ENCODE measurements at places on chromosomes 7 and 10.

- ATAC-seq = no peak
Measured at GRCh38 chr7:66877577-66878300, 43.3 kb upstream of the TMEM248 start.

GRCh38 chr10:125783957-125784356, 8.3 kb upstream of the MMP21 start:
- ATAC-seq = no peak

DNA sequence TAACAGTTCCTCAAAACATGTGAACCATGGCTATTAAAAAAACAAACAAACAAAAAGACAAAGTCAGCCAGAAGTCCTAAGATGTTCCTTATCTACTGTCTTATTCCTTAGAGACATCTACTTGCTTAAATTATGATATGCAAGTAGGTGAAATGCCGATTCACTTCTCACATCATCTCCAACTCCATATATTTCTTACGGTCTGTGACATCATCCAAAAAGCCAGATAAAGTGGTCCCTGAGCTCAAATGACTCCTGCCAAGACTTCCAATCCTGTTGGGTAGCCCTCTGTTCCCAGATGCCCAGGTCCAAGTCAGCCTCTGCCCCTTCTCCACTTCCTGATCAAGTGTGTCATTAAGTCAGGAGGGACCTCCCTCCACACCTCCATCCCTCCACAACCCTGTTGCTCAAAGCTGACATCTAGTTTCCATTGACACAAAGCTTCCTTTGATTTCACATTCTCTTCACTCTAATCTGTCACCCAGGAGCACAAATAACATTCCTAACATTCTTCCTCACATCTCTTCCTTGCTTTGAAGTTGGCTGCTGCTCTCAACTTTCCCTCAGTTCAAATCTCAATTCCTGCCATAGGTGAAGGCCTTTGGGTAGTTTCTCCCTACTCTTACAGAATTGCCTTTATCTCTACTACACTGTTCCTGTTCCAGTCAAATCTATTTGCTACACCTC, 56.1 kb upstream of the PDLIM1 start:
- no peak for ATAC-seq

GRCh38 chr7:112799448-112800120, 9.4 kb upstream of the TMEM168 start:
- ATAC-seq = no peak

GRCh38 chr10:98063740-98064027, 33.3 kb upstream of the CRTAC1 start:
- no peak for ATAC-seq

- no peak for ATAC-seq
Measured at GRCh38 chr7:22443370-22444180, 56.4 kb downstream of the STEAP1B start.

DNA sequence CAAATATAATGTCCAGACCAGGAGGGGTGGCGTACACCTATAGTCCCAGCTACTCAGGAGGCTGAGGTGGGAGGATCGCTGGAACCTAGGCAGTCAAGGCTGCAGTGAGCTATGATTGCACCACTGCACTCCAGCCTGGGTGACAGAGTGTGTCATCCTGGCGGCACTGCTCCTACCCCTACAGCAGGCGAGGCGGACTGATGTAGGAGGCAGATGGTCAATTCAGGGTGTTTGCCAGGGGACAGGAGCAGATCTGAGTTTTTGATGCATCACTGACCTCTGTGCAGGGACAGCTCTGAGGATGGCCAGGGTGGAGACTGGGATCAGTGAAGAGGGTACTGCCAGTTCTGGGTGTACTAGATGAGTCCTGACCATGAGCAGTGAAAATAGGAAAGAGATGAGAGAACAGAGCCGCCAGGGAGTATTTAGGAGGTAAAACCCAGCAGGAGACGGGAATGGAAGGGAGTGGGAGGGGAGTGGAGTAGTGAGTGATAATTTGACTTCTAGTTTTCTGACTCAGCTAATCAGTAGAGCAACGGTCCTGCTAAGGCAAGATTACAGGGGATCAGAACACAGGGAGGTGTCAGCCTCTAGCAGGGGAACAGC, 75.3 kb downstream of the HIP1 start:
- ATAC-seq = no peak

- ATAC-seq = no peak
Measured at GRCh38 chr7:42174391-42174912, 62.6 kb downstream of the GLI3 start.

DNA sequence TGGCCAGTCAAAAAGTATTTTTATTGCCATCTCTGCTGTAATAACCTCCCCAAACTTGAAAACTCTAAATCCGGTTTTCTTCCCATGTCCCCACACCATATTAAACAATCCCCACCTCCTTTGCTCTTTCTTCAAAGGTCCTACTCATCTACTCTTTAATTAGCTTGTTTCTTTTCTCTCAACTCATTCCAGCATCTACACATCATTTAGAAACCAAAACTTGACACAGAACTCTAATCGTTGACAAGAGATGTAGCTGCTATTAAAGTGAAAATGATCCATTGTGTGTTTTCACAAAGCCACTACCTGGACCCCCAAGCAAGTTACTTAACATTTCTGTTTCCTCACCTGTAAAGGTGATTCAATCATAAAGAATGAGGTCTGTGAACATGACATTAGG, 436.3 kb upstream of the NPVF start:
- no peak for ATAC-seq

GRCh38 chr10:50624866-50625501, 1.2 kb upstream of the SGMS1 start:
- peak; percentile 42 for ATAC-seq

GRCh38 chr7:84076219-84076618, 118.4 kb downstream of the SEMA3A start:
- ATAC-seq = no peak

- no peak for ATAC-seq
Measured at GRCh38 chr10:3031490-3031889, 35.9 kb upstream of the PFKP start.

DNA sequence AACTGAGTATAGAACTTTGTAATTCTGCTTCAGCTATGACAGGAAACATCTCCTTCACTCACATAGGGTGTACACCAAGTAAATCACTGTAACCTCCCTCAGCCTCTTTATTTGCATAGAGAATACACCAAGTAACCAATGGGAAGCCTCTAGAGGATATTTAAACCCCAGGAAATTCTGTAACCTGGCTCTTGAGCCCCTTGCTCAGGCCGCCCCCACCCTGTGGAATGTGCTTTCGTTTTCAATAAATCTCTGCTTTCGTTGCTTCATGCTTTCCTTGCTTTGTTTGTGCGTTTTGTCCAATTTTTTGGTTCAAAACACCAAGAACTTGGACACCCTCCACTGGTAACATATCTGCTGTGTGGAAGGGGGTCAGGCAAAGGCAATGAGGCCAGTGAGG, 60.2 kb downstream of the CLRN3 start:
- ATAC-seq = no peak

DNA sequence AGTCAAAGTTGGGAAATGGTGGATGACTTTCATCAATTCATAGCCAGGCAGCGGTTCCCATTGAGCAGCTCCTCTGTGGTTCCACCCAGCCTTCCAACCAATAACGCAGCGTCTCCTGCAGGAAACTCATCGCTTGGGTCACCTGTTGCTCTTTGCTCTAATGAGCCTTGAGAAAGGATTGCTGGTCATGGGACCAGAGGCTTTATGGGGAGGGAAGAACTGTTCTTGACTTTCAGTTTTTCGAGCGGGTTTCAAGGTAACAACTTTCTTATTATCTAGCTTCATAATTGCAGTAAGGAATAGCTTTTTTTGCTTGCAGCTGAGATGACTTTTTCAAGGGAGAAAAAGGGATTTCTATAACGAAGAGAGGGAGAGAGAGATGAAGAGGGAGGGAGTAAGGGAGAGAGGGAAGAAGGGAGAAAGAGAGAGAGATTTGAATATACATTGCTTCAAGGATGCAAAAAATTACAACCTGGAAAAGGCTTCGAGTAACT, 405 bp upstream of the ENTPD1 start:
- peak; percentile 63 for ATAC-seq

GRCh38 chr10:33422471-33423153, 88.1 kb upstream of the NRP1 start:
- no peak for ATAC-seq

GRCh38 chr7:35697414-35698175, 2.7 kb upstream of the HERPUD2 start:
- ATAC-seq = peak; percentile 29

GRCh38 chr10:79098596-79099015, 29.8 kb downstream of the ZMIZ1 start:
- ATAC-seq = no peak

DNA sequence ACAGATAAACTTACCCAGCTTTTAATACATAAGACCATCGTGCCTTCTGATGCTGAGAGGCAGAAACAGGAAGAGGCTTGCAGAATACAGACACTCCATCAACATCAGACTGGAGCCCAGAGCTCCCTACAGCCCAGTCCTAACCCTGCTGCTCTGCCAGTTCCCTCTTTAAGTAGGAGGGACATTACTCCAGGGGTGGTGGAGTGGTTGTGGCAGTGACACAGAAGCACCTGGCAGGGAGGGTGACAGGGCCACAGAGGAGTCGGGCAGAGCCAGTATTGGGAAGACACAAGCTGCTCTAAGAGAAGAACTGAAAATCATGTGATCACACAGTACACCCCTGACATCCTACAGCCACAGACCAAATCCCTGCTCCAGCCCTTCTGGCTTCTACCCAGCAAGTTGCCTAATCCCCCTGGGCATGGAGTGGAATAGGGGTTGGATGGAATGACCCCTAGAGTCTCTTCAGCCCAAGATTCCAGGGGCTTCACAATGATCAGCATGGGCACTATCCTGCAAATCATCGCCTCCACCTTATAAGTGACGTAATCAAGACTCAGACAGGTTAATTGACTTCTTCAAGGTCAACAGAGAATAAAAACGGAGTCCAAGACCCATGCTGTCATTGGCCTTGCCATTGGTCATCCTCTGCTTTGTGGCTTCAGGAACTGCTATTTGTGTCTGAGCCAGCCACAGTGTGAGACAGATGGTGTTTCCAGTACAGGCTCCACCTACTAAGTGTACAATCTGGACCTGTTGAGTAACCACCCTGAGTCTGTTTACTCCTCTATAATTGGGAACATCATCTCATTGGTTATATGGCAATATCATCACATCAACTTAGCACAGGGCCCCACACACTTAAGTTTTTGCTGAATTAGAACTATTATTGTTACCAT, 61.1 kb upstream of the ZMIZ1 start:
- ATAC-seq = peak; percentile 35

DNA sequence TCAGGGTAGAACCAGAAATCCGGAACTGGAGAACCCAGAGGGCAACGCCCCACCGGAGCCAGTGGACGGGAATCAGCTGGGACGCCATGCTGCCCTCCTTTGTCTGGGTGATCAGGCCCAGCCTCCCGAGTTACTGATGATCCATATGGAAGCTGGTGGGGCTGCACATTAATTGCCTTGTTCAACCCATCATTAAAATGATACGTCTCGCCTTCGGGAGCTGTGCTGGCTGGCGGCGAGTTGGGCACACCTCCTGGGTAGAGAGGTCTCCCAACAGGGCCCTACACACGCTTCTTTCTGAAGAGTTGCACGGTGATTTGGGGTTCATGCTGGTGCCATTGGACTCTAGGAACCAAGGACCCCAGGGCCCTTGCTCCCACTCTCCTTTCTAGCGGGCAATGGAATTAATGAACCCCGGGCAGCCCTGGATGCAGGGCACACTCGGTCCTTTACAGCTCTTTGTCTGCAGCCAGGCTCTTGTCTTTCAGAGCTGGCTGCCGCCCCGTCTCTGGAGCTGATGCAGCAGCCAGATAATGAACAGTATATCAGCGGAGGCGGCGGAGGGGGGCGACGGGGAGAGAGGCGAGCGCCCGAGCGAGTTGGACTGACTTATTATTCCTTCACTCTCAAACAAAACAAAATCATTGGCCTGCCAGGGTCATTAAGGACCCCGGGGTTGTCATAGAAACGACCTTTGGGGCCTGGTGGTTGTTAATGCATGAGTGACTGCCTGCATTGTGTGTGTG, 412.2 kb upstream of the ZMIZ1 start:
- no peak for ATAC-seq

DNA sequence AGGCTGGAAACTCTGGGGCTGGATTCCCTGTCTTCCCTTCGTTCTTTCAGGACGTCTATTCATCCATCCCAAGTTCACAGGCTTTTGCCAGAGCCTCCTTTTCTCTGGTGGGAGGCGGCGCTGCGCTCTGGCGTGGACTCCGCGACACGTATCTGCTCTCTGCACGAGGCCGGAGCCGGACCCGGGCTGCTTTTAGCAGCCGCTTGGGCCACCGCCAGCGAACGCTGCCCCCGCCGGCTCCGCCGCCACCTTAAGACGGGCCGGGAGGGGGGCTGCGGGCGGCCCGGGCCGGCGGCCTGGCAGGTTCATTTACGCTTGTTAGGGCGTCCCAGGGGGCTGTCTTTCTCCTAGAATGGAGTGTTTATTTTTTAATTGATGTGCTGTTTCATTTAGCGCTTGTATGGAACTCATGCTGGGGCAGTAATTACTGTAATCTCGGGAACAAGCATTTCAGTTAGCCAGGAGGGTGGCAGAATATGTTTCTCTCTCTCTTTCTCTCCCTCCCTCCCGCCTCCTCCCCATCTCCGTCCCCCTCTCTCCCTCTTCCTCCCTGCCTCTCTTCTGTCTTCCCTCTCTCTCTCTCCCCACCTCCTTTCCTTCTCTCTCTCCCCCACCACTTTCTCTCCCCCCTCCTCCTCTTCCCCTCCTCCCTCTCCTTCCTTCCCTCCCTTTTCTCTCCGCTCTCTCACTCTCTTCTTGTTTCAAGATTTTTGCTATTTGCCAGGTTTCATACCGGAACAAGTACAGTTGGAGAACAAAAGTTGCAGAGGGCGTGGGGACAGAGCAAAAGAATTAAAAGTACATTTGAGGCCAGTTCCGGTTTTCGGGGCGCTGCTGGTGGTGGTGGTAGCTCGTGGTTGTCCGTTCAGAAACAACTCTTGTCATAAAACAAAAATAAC, 1.3 kb upstream of the FZD8 start:
- ATAC-seq = no peak

GRCh38 chr10:80055760-80056159, 22.7 kb upstream of the TMEM254 start:
- no peak for ATAC-seq

DNA sequence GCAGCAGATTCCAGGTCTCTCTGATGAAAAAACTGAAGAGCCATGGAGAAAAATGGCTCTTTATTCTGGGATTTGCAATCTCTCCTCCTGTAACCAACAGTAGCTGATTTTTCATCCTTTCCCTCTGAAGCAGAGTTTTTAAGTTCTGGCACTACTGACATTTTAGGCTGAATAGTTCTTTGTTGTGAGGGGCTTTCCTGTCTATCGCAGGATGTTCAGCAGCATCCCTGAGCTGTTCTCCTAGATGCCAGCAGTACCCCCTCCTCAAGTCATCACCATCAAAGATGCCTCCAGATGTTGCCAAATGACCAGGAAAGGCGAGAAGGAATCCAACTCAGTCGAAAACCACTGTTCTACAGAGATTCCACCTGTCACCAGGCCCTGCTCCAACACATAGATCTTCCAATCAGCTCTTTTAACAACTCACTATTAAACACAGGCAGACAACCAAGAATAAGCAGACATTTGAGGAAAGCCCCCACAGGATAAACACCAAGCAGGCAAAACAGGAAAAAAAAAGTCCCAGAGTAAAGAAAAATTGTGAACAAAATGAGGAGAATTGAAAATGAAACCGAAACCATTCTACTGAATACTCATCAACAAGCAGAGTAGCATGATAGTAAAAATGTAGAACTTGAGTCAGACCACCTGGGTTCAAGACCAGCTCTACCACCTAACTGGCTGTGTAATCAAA, 124.8 kb downstream of the MPP7 start:
- ATAC-seq = no peak

Data from esophagus mucosa (tissue), 1 donor.